ENCODE measurements at places on chromosomes 3 and 15.

DNA sequence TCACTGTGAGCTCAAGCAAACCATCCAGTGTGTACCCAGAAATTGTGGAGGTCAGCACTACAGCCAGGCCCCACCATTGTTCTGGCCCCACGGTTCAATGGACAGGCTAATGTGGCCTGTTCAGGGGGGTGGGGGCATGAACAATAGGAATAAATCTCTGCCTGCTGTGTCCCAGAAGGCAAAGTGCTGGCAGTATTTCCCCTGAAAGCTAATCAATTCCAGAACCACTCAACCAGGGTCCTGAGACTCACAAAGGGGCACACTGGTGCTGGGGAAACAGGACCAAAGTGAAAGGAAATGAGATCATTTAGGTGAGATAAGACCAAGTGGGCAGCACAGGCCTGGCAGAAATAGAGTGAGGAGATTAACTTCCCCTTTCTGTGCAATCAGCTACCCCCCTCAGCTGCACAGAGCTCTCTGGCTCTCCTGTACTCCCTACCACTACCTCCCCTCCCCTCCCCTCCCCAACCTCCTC lies 11.5 kb downstream of the CRYGS start:
- DNase-seq = no peak

- no peak for DNase-seq
These were observed 242.6 kb upstream of the TPM1 start for GRCh38 chr15:62799919-62800318.

DNA sequence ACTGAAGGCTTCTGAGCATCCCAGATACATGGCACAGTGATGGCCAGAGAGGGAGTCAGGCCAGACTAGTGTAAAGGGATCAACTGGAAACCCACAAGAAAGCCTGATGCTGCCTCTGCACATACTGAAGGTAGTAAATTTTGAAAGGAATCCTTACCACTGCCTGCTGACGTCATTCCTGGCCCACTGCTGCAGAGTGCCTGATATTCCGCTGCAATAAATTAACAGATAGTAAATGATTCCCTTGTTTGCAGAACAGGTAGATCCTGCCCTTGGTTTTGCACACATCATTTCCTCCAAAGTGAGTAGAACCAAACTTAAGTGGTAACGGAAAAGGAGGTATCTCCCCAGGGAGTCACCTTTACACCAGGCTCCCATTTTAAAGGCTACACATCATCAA lies 146.7 kb downstream of the FBN1 start:
- no peak for DNase-seq

DNA sequence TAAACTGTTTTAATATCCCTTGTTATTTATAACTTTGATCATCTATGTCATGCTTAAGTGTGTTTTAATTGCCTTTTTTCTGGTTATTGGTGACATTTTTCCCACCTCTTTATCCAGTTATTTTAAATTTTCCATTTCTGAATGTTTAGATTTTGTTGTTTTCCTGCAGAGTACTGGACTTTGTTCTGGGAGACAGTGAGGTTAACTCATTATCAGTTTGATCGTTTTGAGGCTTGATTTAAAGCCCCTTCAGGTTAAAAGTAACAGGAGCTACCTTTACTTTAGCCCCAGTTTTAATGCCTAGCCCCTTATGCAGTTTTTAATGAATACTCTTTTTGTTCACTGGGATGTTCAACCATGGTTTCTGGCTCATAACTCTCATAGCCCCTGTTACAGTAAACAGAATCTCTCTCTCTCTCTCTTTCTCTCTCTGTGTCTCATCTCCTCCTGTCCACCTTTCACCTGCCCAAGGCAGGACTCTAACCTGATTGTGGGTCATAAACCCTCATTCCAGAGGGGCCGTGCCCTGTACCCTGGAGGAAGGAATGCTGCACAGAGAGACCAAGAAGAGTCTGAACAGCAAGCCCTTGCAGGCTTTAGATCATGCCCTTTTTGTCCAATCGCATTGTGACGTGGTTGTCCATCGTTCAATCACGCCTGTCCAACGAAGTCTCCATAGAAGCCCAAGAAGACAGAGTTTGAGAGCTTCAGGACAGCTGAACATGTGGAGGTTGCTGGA lies 91.8 kb upstream of the WDR72 start:
- DNase-seq = no peak

DNA sequence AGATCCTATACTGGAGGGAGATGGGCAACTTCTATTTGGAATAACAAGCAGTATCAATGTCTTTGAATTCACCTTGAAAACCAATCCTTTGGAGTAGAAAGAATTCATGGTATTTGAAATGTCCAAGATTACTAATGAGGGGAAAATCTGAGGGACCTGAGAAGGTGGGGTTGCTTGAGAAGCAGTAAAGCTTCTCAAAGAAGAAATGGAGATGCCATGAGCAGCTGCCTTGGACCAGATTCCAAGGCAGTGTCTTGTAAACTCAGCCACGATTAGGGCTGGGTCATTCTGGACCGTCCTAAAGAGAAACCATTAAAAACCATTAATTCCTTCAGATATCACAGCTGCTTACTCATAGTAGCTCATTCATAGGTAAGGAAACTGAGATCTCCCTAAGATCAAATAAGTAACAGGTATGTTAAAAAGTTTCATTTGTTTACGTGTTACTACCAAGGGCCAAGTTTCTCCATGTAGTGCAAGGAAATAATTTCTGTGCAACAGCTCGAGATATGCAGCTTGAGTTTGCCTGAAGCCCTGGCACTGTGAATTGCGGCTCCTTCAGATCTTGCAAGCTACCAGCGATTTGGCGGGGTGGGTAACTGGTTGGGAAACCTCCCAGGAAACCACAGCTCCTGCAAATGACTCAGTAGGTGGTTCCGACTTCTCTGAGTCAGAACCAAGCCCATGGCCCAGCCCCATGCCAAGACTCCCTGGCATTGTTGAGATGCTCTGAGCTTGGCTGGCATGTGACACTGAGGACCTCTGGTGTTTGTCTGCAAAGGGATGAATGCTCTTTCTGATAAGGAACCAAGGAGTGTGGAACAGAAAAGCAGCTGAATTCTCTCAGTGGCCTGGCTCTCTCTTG lies 296.8 kb downstream of the RORA start:
- DNase-seq = peak; percentile 18

GRCh38 chr15:67840749-67841512 lies 1.1 kb upstream of the RNU6-1 start:
- no peak for DNase-seq

DNA sequence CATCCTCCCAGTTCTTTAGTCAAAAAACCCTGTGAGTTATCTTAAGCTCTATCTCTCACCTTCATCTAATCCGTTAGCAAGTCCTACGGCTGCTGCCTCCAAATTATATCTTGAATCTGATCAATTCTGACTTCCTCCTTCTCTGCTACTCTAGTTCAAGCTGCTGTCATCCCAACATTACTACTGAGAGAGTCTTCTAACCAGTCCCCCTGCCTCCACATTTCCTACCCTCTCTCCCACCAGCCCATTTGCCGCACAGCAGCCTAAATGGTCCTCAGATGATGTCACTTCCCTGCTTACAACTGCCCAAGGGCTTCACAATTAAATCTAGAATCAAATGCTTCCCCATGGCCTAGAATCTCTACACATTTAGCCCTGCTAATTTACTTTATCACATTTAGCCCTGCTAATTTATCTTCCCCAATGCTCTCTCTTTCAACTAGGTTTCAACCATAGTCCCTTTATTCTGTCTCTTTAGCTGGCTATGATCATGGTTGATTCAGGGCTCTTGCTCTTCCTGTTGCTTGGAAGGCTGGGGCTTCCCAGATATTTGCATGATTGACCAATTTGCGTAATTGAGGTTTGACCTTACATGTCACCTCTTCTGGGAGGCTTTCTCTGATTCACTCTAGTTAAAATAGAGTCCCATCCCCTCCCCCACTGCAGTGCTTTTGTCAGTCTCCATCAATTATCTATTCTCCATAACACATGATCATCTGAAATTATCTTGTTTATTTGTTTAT lies 11.0 kb upstream of the ARL14 start:
- no peak for DNase-seq

- DNase-seq = no peak
These were observed 7.8 kb downstream of the EIF1B start for GRCh38 chr3:40317061-40317855.

DNA sequence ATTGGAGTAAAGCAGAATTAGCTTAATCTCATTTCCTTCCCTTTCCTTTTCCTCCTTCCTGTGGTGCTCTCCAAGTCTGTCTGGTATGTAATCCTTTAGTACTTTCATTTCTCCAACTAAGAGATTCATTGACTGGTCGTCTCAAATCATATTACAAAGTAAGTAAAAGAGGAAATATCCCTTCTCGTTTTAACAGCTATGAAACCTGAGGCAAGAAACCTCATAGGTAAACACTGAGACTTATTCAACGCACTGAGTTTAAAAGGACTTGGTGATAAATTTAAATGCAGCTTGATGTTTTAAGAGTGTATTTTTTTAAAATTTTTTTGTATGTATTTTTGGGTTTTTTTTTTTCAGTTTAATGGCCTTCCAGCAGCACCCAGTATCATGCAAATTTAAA lies 117.2 kb upstream of the LRRC3B start:
- DNase-seq = no peak

DNA sequence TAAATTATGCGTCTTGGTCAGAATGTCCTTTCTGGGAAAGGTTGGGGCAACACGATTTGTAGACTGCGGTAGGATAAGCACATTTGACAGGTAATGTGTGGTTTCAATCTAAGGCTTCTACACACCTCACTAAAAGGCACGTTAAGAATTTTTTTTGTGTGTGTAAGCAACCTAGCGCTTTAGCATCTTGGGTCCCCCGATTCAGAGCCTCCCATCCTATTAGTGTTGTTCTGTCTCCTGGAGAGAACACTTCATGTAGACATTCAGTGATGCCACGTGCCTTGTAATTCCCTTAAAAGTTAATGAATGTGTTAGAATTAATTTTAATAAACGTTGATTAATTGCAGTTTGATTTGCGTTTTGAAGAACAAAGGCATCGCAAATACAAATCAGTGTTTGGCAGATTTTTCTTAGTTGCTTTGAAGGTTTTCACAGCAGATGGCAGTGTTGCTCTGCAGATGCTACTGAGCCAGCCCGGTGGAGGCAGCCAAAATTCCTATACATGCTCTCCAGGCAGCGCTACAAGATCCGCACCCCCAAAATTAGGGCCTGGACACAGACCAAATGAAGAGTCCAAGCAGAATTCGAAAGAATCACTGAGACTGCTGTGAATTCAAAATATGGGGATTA lies 63.5 kb downstream of the OTOL1 start:
- DNase-seq = no peak

DNA sequence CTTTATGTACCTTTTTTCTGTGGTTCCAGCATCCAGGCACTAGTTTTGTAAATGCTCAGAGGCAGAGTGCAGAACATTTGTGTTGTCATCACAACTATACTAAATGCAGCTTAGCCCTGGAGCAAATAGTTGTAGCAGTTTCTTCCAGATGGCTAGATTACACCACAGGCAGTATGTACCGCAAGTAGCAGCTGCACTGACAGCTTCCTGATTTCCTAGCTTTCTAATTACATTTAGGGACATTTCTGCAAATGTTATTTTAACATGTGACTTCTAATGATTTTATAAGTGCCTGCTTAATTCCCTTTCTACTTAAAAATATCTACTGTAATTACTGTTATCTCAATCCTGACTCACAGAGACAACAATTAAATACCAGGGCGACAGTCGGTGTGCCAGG lies 106.5 kb downstream of the NR2E3 start:
- DNase-seq = no peak

DNA sequence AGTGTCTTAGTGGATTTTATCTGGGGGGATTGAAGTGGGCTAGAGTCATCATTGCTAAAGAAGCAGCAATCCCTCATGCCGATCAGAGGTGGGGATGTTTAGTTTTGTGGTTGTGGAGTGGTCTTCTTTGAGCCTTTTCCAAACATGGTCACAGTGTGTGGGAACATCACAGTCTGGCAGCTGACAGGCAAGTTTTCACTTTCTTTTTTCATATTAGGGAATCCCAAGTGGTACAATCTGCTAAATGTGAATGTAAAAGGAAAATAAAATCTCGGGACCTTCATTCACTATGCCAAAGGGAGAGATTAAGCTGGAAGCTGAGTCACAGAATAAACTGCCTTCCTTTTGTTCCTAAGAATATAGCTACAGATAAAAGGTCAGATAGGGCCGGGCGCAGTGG lies 10.4 kb upstream of the CX3CR1 start:
- DNase-seq = no peak

DNA sequence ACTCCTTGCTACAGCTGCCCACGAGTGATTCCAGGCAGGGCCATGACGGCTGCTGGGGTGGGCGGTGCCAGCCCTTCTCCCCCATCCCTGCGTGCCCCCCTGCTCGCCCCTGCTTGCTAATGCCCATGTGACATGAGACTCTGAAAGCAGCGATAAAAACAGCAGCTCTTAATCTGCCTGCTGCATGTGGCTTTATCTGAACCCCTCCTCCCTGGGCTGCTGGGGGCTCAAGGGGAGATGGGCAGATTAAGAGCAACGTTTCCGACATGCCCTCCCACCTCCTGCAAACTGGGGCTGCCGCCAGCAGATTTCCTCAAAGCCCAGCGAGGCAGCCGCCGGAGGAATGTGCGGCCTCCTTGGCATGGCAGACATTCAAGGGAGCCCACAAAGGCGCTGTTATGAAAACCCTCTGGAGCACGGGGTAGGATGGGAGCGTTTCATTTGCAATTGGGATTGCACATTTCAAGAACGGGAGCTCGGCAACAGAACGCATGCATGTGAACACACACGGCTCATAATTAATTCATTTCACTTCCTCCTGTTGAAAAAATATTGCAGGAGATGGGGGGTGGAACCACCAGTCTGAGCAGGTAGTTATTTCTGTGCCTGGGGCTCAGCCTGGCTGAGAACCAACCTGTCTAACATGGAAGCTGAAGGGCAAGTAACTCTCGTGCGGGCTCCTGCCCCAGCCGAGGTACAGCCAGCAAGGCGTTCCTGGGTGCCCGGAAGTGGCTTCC lies 504.2 kb upstream of the PROK2 start:
- DNase-seq = no peak

DNA sequence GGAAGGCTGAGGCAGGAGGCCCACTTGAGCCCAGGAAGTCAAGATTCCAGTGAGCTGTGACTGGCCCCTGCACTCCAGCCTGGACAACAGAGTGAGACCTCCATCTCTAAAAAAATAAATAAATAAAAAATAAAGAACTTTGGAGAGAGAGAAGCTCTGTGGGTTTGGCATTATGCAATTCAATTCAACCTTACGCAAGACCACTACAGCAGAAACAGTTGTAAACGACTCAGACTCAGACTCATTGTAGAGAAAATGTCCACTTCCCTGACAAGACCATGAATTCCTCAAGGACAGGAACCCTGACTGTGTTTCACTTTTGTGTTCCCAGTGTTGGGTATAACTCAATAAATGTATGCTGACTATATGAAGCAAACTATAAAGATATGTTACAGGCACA lies 90.3 kb upstream of the C3orf80 start:
- no peak for DNase-seq

DNA sequence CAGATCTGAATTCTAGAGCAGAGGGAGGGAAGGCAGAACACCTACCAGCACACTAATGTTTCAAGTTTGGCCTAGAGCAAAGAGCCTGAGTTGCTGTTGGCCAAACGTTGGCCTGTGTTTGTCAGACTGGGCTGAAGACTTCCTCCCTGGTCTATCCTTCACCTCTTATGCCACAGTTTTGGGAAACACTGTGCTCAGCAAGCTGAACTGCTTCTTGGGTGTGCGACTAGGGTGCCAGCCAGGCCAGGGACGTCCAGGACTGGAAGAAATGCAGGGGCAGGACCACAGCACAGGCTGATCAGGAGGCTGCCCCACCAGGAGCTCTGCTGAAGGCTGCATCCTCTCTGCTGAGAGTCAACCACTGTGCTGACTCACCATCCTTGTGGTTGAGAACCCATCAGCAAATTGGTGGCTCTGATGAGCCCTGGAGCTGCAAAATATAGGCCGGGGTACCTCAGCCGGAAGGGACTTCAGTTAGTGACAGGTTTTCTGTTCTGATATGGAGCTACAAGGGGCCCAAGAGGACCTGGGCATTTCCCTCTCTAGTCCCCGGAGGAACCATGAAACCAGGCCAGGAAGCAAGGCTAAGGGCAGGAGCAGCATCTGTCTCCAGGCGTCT lies 131.6 kb upstream of the RASGRP1 start:
- peak; percentile 57 for DNase-seq
